Activated naive CD4-positive, alpha-beta T cell treated with Interleukin-2 at 50 U/mL for 16 hours (primary cell): ENCODE measurements at places on chromosomes 7 and 10.

- DNase-seq, result no peak
Observed at GRCh38 chr7:77887567-77887966, 89.0 kb downstream of the PHTF2 start.

DNA sequence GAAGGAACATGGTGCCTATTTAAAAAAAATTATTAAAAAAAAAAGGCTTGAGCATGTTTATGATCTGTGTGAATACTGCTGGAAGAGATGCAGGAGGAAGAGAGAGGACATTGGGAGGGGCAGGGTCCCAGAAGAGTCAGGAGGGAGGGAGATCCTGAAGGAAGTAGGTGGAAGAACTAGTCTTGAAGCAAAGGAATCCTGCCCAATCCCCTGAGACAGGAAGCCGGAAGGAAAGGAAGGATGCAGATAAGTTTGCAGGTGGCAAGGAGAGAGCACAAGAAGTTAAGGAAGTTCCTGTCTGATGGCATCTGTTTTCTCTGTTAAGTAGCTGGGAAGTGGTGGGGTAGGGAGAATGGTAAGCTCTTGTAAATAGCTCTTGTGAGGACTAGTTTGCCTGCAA is 318.5 kb downstream of the DOCK4 start:
- DNase-seq, result no peak

- no peak for DNase-seq
Observed at GRCh38 chr7:115183431-115184057, 261.6 kb downstream of the MDFIC start.

GRCh38 chr10:127527891-127528290 is 21.2 kb upstream of the NPS start:
- DNase-seq, result no peak

DNA sequence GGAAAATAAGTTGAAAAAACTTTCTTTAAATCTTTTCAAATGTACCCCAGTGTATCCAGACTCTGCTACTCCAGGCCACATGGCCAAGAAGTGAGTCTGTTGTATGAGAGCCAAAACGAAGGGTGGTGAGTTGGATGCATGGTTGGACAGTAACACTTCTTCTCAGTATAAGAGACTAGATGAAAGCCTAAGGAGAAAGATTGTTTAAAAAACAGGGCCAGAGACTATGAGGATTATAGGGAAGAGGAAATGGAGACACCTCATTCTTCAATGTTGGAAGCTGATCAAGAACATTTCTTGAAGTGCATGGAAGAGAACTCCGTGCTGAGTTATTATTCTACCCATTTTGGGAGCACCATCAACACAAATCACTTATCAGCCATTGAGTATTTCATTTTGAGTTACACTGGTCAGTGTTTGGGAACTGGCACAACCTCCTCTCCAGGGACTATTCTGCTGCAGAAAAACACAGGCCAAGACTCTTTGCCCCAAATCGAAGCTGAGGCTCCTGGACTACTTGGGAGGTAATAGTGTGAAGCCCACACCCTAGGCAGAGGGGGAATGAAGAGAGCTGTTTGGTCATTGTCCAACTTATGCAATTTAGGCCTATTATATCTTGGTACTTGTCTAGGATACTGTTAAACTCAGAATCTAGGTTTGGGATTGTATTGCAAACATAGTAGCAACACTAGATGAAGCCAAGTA is 123.0 kb upstream of the SEC61G start:
- DNase-seq, result no peak
